ENCODE measurements at places on chromosomes 7 and 10.

DNA sequence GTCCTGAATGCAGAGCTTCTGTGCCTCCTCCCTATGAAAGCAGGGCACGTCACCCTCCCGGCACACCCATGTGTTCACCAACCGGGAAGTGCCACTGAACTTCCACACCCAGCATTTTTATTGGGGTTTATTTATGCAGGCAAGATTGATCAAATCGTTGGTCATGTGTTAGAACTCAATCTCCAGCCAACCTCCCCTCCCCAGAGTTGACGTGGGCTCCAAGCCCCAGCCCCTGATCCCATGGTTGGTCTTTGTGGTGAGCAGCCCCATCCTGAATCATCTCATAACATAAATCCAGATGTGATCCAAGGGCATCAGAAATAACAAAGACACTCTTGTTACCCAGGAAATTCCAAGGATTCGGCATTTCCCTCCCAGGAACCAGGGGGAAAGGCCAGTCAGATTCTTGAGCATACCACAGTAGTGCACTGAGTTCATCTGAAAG lies 151.2 kb downstream of the TPST1 start:
- peak; percentile 48 for DNase-seq

- DNase-seq: no peak
Measured at GRCh38 chr10:6128591-6129251, 39.9 kb downstream of the RBM17 start.

GRCh38 chr10:3172081-3172445 lies 519 bp downstream of the PITRM1 start:
- peak; percentile 84 for DNase-seq

DNA sequence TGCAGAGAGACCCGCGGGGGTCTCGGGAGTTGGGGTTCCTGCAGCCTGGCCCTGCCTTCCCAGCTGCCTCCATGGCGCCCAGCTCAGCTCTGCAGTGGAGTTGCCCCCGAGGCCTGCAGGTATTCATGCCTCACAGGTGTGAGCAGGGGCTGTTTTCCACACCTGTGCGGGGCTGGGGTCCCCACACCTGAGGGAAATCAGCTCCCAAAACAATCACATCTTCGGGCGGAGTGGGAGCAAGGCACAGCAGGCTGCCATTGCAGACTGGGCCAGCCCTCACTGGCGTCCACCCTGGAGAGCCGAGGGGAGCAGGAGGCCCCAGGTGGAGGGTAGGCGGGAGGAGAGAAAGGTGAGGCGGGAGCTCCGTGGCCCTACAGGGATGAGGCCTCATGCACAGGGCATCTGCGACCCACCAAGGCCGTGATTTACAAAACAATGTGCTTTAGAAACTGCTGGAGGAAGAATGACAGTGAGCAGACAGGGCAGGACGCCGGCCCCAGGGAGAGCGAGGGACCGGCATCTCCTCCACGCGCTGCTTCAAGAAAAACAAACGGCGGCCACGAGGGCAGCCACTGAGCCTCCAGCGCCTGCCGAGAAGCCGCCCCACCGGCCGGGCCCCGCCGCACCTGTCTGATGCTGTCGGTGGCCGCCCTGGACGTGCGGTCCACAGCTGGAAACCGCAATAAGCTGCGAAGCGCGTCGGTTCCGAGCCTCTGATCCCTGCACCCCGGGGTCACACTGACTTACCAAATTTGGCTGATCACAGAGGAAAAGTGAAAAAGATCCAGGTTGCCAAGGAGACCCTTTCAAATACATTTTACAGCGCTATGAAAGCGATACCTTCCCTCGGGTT lies 53.0 kb upstream of the PDGFA start:
- no peak for DNase-seq

All from astrocyte of the spinal cord (primary cell).